Neural crest cell (in vitro differentiated cells): ENCODE measurements at places on chromosomes 16 and 17.
A peak's percentile ranks its signal among the peaks of the same experiment; 100 is the strongest.

DNA sequence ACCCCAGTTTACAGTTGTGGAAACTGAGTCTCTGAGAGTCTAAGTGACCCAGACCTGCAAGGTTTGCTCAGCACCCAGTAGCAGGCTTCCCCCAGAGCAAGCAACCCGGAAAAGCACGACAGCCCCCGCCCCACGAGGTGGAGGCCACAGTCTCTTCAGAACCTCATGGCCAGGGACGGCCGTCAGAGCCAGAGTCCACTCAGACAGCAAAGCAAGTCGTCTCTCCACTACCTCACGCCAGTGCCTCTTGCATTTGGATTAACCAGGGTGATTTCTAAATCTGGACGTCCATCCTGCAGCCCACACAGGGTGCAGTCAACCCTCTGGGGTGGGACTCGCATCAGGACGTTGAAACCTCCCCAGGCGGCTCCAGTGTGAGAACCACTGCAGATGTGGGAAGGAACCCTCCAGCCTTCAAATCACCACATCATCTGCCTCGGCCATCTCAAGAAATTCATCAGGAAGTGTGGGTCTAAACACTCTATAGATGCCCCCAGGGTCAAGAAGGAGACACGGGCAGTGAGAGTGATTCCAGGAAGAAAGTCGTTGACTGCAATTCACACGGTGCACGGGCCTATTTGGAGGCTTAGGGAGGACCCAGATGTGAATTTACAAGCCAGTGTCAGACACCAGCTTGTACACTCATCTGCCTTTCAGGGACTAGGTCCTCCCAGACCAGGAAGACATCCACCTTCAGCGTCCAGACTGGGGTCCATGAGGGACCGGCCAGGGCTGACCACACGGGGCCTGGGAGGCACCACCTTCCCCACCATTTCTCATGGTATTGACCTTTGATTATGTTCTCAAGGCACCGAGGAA, 20.2 kb upstream of the RBFOX3 start:
- H3K27me3 ChIP-seq, result peaks cover 7% of the 10 kb centered on the region
- no peak overlapping the region for H3K27ac ChIP-seq
- no peak overlapping the region for H3K4me3 ChIP-seq
- H3K4me1 ChIP-seq, result peaks cover 21% of the 10 kb centered on the region

GRCh38 chr17:47703191-47703591, 9.2 kb downstream of the TBKBP1 start:
- DNase-seq, result no peak
- no peak overlapping the region for H3K27ac ChIP-seq
- no peak overlapping the region for H3K4me3 ChIP-seq
- no peaks in the 10 kb centered on the region for H3K27me3 ChIP-seq
- H3K36me3 ChIP-seq, result no peaks in the 10 kb centered on the region
- H3K4me1 ChIP-seq, result peaks cover 45% of the 10 kb centered on the region

DNA sequence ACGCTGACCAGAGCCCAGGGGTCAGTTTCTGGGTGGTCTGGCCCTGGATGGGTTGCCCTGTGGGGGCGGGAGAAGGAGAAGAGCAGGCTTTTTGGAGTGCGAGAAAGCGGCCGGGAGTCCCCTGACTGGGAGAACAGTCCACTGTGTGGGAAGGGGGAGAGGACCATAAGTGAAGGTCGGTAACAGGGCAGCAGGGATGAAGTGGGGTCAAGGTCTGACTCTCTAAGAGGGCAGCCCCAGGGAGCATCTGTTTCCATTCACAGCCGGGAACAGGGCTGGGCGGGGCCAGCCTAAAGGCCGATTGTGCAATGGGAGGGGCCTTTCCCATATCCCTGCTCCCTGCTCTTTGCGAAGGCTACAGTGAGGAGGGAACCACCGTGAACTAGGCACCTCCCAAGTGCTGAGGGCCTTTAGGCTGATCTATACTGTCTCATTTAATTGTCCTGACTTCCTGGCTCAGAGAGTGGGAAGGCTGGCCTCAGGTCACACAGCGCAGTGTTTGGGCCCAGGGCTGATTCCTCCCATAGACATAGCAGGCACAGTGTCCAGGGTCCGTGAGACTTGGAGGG, 10.4 kb upstream of the WFDC1 start:
- peak overlapping the region; percentile 4 for H3K4me3 ChIP-seq
- peaks cover 12% of the 10 kb centered on the region for H3K27me3 ChIP-seq
- peak; percentile 56 for DNase-seq
- peak overlapping the region; percentile 53 for H3K27ac ChIP-seq

GRCh38 chr16:31395647-31396046, 2.5 kb downstream of the ITGAD start:
- no peak for DNase-seq
- H3K36me3 ChIP-seq, result no peaks in the 10 kb centered on the region
- H3K4me3 ChIP-seq, result no peak overlapping the region
- H3K27ac ChIP-seq, result no peak overlapping the region

DNA sequence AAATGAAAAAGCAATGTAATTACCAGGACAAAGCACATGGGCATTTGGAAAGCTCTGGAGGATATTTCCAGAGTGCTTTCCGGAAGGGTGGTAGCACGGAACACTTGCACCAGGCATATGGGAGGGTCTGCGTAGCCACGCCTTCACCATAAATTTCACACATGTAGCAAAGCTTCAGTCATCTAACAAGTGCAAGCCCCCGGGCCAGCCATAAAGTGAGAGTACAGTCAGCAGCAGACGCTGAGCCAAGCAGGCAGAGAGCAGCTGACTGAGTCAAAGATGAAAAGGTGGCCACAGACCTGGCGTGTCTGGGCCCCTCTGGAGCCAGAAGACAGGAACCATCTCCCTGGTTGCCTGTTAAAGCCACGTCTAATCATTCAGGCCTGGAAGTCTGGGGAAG, 130.6 kb downstream of the SEC14L1 start:
- DNase-seq, result no peak
- H3K4me3 ChIP-seq, result no peak overlapping the region
- no peaks in the 10 kb centered on the region for H3K36me3 ChIP-seq
- H3K27me3 ChIP-seq, result peaks cover 6% of the 10 kb centered on the region
- peaks cover 11% of the 10 kb centered on the region for H3K4me1 ChIP-seq

GRCh38 chr17:41692722-41693521, 4.2 kb downstream of the EIF1 start:
- H3K27me3 ChIP-seq, result peaks cover 15% of the 10 kb centered on the region
- peaks cover 27% of the 10 kb centered on the region for H3K4me1 ChIP-seq
- peak overlapping the region; percentile 70 for H3K4me3 ChIP-seq
- no peak overlapping the region for H3K27ac ChIP-seq

- peak; percentile 85 for DNase-seq
- H3K4me1 ChIP-seq, result no peaks in the 10 kb centered on the region
- H3K4me3 ChIP-seq, result no peak overlapping the region
Measured at GRCh38 chr16:1300664-1301476, 8.6 kb upstream of the UBE2I start.

GRCh38 chr17:49565948-49566491, 9.7 kb upstream of the NXPH3 start:
- H3K4me1 ChIP-seq, result peaks cover 20% of the 10 kb centered on the region
- H3K4me3 ChIP-seq, result no peak overlapping the region
- H3K36me3 ChIP-seq, result no peaks in the 10 kb centered on the region
- peaks cover 56% of the 10 kb centered on the region for H3K27me3 ChIP-seq

DNA sequence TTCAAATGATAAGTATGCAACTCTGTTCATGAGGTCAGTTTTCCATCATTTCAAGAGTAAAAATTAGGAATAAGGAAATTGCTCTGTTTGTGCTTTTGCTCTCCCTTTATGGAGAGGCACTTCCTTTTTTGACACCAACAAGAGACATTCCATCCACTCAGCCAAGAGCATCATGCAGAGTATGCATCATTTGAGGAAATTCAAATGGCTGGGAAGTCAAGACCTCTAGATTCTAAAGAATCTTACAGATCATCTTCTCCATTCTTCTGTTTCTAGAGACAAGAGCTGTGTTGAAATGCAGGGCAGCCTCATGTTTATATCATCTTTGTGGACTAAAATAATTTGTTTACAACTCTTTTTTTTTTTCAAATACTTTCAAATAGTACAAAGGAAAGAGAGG, 669.4 kb downstream of the CDH11 start:
- DNase-seq, result no peak
- H3K4me3 ChIP-seq, result no peak overlapping the region
- H3K27me3 ChIP-seq, result no peaks in the 10 kb centered on the region

- peaks cover 16% of the 10 kb centered on the region for H3K4me1 ChIP-seq
- DNase-seq, result no peak
- H3K27ac ChIP-seq, result no peak overlapping the region
Measured at GRCh38 chr16:61324044-61324443, 712.2 kb downstream of the CDH8 start.

DNA sequence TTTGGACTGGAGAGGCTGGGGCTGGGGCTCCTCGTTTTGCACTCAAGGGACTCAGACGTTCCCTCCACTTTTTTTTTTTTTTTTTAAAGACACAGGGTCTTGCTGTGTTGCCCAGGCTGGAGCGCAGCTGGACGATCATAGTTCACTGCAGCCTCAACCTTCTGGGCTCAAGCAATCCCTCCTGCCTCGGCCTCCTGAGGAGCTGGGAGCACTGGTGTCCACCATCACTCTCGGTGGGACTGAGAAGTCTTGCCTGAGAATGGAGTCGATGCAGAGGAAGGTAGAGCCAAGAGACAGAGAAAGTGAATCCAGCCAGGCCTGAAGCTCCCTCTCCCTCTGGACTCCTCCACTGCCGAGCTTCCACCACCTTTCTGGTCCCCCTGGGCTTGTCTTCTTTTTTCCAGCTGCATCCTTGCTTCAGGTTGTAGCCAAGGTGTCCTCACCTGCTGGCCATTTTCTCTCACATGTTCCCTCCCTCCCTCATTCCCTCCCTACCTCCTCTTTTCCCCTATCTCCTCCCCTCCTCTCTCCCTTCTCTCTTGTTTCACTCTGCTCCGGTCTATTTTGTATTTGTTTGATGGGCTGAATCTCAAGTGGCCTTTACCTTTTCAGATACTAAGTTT, 233.8 kb downstream of the SNX29 start:
- H3K4me3 ChIP-seq, result no peak overlapping the region
- peaks cover 10% of the 10 kb centered on the region for H3K4me1 ChIP-seq
- no peak overlapping the region for H3K27ac ChIP-seq
- DNase-seq, result no peak
- peaks cover 2% of the 10 kb centered on the region for H3K27me3 ChIP-seq

- peaks cover 10% of the 10 kb centered on the region for H3K36me3 ChIP-seq
- no peak overlapping the region for H3K4me3 ChIP-seq
- no peaks in the 10 kb centered on the region for H3K27me3 ChIP-seq
Measured at GRCh38 chr17:80872501-80873306, 118.9 kb upstream of the CHMP6 start.

DNA sequence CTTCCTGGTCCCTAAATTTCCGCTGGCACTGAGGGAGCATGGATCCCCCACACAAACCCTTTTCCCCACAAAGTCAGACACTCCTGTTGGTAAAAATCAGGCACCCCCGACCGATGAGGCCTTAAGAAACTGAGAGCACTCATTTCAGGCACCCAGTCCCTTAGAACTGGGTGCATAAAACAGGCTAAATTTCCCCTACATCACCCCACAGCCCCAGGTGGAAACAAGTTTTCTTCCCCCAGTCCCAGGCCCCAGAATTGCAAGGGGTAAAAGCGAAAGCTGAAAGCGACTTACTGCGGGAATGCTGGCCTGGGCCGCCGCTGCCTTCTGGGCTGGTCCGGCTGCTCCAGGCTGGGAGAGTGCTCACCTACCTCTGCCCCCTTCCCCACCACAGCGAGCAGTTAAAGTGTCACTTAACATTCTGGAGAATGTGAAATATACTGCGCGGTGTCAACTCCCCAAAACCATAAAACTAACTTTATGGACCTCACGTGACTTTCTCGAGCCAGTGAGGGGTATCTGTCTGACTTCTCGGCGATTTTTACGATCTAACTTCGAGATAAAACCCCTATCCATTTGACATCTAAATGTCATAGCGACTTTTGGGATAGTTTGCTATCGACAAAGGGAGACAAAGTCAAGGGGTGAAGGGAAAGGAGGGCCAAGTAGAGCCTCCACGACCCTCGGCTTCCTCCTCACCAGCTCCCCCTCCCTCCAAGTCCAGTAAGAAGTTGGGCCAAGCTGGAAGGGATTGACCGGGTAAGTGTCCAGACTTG, at the start of gene HOXB3:
Gene HOXB3 (minus strand): TSS at position 411 of the 776 bp plus-strand sequence. CDS start 37,767 bp downstream, outside the sequence.
- peaks cover 12% of the 10 kb centered on the region for H3K36me3 ChIP-seq
- peaks cover 100% of the 10 kb centered on the region for H3K27me3 ChIP-seq
- peak within 1 kb of the TSS; percentile 82 for H3K27ac ChIP-seq
- H3K4me1 ChIP-seq, result peaks cover 26% of the 10 kb centered on the region
- no peak for DNase-seq
- peak within 1 kb of the TSS; percentile 92 for H3K4me3 ChIP-seq
